ENCODE measurements at places on chromosomes 6 and 20.

DNA sequence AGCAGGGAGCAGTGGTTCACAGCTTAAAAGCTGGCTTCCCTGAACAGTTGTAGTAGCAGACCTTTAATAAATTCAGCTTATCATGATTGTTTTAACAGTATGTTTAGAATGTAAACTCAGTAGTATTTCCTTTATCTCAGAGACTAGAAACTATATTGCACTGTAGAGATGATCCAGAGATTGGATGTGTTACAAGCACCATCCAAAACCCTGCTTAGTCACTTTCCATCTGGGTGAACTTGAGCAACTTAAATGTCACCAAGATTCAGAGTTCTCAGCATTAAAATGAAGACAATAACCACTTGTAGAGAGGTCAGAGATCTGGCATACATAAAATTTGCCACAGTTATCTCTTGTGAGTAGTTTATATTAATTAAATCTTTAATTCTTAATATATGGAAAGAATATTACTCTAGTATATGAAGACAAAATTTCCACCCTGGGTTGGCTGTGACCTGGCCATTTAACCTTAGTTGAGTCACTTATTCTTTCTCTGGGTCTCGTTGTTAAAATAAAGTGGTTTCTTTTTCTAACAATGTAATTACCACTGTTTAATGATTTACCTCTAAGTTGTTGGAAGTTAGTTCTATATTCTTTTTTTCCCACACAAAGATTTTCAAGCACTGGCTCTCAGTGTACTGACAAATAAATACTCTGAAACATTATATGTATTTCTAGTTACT is 239.2 kb upstream of the FKBP1C start:
- ATAC-seq, result no peak

GRCh38 chr6:104633125-104633524 is 226.6 kb downstream of the HACE1 start:
- ATAC-seq, result peak; percentile 62

- ATAC-seq, result no peak
Observed at GRCh38 chr20:57306747-57307146, 22.9 kb upstream of the SPO11 start.

GRCh38 chr6:37513576-37513975 is 13.9 kb upstream of the CCDC167 start:
- ATAC-seq, result no peak

- no peak for ATAC-seq
Observed at GRCh38 chr6:129135451-129135850, 252.5 kb downstream of the LAMA2 start.

- ATAC-seq, result peak; percentile 26
Observed at GRCh38 chr6:139291813-139292619, at the start of gene TXLNB. Gene TXLNB, minus strand, starts transcription at chr6:139291998. Its CDS starts 3,099 bp downstream, at chr6:139288899.

- no peak for ATAC-seq
Observed at GRCh38 chr20:32141465-32141980, 32.0 kb downstream of the TM9SF4 start.

GRCh38 chr6:117568831-117569410 is 33.4 kb downstream of the GOPC start:
- ATAC-seq, result no peak

DNA sequence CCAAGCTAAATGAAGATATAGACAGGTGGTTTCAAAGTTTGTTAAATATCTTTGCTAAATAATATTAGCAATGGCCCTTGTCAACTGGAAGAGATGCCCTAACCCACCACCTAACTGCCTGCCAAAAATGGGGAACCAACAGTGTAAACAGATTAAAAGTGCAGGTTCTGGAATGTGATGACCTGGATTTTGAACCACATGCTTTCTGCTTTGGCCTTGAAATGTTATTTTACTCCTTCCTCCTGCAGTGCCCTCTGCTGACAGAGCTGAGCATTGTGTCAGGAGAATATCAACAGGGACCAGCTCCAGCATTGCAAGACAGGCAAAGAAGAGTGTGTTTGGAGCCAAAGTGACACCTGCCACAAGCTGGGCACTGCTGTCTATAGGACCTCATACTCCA is 226.6 kb downstream of the MYLK4 start:
- no peak for ATAC-seq

- ATAC-seq, result peak; percentile 80
Observed at GRCh38 chr6:157443066-157443800, 62.2 kb downstream of the ZDHHC14 start.

- no peak for ATAC-seq
Observed at GRCh38 chr20:50695135-50695872, 4.0 kb upstream of the RIPOR3 start.

- no peak for ATAC-seq
Observed at GRCh38 chr20:13251904-13252297, 30.8 kb downstream of the ISM1 start.

DNA sequence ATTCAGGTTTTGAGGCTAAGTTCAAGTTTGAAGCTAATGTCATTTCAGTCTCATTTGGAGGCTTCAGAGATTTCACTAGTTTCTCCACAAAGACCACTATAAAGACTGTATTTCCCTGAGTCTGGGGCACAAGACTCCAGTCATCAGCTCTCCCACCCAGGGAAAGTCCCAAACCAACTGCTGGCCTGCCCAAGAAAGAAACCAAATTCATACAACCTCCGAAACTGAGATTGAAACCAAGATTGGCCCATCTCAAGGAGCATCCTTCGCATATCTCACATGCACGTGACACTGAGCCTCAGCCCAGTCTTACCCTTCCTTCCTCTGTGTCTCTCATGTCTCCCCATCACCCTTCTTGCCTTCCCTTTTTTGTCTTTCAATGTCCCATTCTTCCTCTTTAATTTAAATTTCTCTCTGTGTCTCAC is 3.5 kb upstream of the LTA start:
- no peak for ATAC-seq

DNA sequence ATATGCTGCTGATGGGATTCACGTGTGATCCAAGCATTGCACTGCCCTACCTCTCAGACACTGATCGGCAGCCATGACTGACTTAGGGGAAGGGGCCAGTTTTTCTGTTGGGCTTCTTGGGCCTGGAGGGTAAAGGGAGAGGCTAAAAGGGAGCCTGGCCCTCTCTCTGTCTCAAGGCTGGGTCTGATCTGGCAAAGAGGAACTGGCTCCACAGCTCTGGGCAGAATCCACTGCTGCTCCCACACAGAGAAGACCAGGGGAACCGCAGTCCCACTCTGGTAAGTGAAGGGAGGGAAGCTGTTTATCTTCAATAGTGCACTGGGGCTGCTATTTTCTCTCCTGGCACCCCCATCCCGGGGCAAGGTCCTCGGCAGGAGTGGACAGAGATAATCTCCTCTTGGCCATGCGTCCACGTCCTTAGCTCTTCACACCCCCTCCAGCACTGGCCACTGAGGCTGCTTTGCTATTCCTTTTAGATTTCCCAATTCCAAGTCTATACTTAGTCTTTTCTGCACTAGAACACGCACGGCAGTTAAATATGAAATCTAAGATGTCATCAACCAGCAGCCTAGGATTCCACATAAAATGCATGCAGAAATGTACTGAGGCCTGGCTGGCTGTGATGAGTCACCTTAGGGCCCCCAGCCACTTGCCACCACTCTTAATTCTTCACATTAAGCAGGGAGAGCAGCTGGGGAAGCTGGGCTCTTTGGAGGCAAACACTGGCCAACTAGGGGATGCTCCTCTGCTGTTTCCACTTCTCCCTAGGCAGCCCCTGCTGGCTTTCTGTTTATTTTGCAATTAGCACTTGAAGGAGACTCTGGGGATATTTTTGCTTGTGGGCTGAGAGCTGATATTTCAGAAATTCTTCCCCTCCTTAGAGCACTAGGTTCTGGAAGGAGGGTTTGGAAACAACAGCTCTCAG is 87.8 kb upstream of the ARMC2 start:
- peak; percentile 85 for ATAC-seq

DNA sequence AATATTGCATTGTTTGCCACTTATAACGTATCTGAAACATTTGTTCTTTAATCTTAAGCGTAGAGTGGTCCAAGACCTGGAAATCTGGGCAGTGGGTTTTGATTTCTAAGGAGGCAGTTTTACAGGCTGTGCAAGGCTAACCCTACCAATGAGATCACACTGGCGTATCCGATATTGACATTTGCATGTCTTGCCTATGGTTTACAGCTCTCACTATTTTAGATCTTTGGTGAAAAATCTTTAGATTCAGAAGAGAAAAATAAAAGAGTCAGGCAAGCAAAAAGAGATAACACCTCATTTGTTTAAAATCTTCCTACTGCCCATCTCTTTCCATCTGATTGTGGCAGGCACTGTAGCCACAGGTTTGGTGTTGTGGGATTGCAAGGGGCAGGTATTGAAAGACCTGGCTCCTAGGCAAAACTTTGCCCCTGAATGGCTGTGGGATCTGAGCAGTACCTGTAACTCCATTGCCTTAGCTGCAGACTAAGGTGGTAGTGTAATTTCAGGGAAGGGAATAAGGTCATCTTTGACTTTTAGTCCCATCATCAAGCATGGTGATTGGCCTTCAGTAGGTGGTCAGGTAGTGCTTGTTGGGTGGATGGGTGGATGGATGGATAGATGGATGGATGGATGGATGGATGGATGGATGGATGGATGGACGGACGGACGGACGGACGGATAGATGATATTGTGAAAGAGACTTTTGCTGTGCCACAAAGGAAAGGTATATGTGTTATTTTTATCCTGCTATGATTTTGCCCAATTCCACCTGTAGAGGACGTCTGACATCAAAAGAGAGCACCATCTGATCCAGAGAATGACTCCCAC is 1.9 kb downstream of the TNFAIP3 start:
- no peak for ATAC-seq

- ATAC-seq, result no peak
Observed at GRCh38 chr6:71038711-71039344, 82.0 kb upstream of the B3GAT2 start.

GRCh38 chr6:36114798-36115408 is 15.4 kb upstream of the MAPK13 start:
- ATAC-seq, result no peak

DNA sequence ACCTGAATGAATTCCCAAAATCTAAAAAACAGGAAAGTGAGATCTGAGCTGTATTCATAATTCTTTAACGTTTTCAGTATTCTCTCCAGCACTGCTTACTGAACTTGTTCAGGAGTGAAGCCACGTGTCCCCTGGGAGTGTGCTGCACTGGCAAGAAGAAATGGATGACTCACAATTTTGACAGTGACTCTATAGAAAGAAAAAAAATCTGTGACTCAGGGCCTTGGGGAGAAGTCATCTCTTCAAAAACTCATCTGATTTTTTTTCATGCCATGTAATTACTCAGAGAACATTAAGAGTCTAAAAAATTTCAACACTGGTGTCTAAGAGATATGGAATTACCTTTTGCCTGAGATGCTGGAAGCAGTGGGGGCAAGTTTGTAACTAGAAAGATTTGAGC is 39.7 kb downstream of the ANKEF1 start:
- ATAC-seq, result peak; percentile 96

GRCh38 chr6:20327141-20327540 is 74.5 kb upstream of the E2F3 start:
- no peak for ATAC-seq

DNA sequence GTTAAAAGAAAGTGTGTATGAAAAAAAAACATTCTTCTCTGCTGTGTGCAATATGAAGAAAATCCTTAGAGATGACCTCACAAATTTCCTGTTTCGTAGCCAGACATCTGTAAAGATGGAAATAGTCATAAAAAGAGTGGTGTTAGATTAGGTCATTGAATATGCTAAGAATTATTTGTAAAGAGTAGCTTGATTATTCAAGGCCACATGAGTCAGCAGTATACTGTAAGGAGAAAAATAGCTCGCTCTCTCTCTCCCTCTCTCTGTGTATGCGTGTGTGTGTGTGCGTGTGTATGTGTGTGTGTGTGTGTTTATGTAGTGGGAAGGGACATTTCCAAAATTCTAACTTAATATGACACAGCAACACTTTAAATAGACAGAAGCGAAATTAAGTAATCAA is 78.8 kb downstream of the PTCHD4 start:
- peak; percentile 74 for ATAC-seq

DNA sequence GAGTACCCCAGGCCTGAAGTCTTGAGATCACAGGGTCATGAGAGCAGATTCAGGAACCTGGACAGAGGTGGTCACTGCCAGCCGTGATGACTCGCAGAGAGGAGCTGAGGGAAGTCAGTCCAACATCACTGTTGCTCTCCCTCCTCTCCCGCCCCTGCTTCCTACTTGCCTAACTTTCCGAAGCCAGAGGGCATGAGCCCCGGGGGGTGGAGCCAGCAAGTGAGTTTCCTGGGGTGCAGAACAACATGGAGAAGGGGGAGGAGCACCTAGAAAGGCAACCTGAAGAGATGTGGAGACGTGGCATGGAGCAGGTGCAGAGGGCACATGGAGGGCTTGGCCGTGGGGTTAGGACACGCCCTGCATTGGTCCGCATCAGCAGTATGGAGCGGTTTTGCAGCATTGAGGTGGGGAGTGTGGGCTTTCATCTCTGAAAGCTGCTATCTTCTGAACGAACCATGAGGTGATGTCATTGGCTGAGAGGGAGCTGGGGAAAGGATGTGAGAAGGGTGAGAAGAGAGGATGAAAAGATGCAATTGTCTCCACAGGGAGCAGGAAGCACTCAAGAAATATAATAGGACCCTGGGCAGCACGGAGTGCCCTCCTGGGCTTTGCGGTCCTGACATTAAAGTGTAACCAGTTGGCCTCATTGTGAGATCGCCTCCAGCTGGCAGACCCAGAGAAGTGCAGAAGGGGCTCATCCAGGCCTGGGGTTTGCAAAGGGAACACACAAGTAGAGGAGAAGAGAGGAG is 25.0 kb downstream of the GDAP1L1 start:
- ATAC-seq, result no peak

DNA sequence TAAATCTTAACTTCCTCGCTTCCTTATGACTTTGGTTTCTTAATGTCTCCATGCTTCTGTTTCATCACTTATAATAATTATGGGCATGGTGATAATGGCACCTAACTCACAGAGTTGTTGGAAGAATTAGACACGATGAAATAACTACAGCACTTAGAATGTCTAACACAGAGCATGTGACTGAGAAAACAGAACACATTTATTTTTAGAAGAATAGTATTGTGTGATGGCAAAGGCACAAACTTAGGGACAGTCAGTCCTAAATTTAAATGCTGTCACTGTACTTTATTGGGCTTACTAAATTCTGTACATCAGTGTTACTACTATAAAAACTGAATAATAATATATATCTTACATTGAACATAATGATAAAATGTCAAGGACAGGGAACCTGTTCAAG is 391.1 kb upstream of the JAG1 start:
- ATAC-seq, result no peak

- no peak for ATAC-seq
Observed at GRCh38 chr20:25248786-25249172, 894 bp downstream of the PYGB start.

DNA sequence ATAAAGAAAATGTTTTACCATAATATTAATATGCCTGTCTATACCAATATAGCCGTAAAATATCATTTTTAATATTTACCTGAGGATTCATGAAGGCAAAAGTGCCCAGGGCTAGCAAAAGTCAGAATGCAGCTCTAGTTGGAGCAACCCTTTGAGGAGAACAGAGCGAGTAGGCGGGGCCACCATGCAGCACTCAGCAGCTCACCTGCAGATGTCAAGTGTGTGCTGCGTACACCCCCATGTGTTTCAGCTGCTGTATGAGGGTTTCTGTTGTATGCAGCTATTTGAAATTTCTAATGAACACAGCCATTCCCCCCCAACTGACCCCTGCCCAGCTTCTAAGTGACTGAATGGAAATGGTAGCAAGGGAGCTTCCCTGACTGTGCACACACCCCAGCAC is 508.0 kb downstream of the QKI start:
- ATAC-seq, result no peak

- no peak for ATAC-seq
Observed at GRCh38 chr20:53834062-53834442, 236.3 kb downstream of the BCAS1 start.
